Head of caudate nucleus (tissue), 42 donors: ENCODE measurements at places on chromosomes 2 and 18.
A peak's percentile ranks its signal among the peaks of the same experiment; 100 is the strongest.

DNA sequence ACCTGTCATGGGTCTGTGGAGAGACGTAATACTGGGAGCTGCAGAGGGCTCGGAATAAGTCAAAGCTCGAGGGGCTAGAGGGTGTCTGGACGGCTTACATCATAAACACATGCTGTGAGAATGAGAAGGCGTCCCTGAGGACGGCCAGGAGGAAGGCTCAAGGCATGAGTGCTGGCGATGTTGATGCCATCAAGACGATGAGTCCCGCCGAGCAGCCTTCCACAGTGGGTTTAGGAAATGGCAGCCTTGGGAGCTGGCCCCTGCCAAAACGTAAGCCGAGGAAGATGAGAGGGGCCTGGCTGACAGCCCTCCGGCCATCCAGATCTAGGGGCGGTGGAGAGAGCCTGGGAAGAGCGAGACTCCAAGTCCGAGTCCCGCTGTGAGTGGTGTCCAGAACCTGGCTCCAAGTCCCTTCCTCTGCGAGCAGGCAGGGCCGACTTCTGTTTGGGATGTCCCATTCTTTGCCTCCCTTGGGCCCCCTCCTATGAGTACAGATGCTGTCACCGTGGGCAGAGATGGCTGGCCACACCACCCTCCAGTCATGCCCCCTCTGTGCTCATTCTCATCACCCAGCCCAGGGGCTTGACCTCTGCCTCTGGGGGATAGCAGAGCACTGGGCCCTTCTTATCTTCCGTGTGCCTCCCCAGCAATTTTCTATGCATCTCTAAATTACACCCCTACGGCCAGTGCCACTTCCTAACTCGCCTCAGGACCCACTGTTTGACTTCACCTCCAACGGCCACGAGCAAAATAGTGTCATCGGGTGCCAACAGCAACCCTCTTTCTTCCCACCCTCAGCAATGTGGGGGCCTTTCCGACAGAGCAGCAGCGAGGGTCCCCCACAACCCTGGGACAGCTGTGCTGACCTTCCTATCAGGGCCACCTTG, 175.7 kb downstream of the FAM210A start:
- DNase-seq, result no peak

GRCh38 chr18:21703241-21703820, 1.2 kb downstream of the ABHD3 start:
- peak; percentile 36 for DNase-seq

GRCh38 chr2:2590141-2590540, 259.1 kb upstream of the MYT1L start:
- DNase-seq, result no peak

- DNase-seq, result no peak
Measured at GRCh38 chr2:127107622-127107999, 657 bp upstream of the BIN1 start.

DNA sequence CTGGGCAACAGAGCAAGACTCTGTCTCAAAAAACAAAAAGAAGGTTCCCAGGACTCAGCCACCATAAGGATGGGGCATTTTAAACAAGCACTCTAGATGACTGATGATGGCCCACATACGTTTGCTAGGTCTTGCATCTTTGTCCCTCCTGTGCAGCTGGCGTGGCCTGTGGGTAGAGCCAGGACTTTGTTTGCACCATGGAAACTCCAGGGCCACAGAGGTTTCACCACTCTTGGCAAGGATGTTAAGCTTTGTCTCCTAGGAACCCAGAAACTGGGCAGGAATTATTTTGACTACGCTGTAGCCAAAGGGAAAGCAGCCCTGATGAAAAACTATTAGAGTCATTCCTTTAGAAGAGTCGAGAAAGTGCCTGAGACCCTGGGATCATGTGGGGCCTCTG, 75.3 kb upstream of the STPG4 start:
- no peak for DNase-seq

GRCh38 chr18:37501136-37501535, 64.5 kb downstream of the CELF4 start:
- no peak for DNase-seq

DNA sequence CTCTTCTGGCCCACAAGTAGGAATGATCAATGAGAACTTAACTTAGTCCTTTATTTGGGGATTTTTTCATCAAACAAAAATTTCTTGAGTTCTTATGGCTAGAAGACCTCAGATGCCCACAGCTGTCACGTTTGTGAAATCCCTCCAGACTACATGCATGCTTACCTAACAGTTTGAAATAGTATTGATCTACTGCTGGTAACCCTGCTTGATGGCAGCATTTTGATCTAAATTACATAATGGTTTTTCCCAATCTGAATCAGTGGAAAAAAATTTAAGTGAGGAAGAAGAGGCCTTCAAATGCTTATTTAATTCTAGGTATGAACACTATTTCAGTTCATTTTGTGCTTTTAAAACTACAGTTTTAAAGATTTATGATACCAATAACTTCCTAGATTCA, 13.9 kb downstream of the ERMN start:
- no peak for DNase-seq

- DNase-seq, result no peak
Measured at GRCh38 chr18:44987371-44987770, 306.7 kb downstream of the SETBP1 start.

DNA sequence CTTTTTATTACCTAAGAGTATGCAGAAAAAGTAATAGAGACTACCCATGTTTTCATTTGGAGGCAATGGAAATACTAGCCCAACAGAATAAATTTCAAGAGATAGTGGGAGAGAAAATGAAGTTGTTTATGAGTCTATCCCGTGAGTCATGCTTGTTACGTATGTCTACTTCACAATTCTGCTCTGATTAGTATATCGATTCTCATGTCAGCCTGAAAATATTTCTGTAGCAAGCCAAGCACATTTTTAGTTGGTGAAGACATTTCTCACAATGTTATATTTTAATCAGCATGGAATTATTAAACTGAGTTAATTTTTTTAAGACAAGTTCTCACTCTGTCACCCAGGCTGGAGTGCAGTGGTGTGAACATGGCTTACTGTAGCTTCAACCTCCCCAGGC, 346.1 kb downstream of the RPRM start:
- no peak for DNase-seq

GRCh38 chr2:112184121-112184520, 45.9 kb downstream of the FBLN7 start:
- DNase-seq, result no peak

DNA sequence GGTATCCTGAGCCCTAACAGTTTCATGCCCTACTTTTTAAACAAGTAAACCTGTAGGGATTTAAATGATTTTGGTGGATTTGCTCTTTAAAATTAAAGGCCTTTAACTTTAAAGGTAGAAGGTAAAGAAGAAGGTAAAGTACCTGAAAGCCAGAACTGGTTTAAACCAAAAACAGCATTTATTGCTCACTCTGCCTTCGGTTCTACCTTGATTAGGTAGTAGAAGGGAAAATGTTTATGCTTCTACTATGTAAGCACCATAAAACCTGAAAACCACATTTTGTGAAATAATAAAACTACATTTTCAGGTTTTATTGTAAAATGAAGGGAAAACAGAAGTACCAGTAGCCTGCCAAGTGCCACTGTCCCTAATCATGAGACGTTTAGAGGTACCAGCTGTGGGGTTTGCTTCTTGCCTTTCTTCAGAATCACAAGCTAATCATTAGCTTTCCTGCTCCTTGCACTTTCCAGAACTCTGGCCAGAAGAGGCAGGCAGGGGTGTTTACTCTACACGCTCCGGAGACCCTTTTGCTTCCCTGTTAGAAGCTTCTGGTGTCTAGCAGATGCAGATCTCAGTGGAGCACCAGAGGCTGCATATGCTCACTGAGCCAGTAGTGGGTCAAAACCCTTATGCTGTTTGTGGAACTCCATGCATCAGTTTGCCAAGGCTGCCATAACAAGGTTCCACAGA, 33.3 kb downstream of the RPIA start:
- DNase-seq, result no peak

DNA sequence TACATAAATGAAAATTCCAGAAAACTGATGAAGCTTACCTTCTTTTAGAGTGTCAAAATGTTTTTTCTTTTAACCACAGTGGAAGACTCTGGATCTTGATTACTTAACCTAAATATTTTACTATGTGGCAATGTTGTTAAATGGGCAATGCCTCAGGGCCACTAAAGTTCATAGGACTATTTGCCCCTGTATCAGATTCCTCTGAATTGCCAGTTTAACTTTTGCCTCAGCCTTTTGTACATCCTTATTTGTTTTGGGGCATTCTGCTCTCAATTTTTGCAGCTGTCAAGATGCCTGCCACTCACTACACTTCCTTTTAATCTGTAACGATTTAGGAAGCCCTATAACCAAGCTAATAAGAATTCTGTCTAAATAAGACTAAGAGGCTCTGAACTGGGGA, 31.7 kb upstream of the SERTAD2 start:
- no peak for DNase-seq

DNA sequence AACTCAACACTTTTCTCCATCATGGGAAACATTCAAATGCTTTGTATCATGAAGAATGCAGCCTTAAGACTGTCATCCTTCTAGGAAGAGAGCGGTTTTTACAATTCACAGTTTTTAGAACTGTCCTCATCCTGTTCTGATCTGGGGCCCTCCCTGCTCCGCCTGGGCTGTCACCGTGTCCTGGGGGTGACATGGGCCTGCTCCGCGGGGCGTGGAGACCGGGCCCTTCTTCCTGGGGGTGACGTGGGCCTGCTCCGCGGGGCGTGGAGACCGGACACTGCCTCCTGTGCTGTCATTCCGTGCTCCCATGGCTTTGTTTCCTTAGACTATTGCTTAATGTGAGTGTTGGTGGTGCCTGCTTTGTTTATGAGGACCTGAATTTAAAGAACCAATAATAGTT, 122.8 kb downstream of the TMEM18 start:
- no peak for DNase-seq

DNA sequence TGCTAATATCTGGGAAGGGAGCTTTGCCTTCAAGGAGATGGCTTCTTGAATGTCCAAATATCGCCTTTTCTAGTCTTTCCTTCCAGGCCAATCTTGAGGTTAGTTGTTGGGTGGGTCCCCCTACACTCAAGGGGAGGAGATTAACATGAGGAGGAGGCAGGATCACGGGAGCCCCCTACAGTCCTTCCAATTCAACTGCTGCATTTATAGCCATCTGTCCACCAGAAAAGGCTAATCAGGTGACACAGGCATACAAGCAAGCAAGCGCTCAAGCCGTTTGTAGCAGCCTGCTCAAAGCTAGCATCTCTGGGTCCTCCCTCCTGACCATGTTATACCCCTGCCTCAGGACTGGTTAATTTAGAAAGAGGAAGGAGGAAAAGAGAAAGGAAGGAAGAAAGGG, 87.6 kb downstream of the MRPS9 start:
- DNase-seq, result no peak

DNA sequence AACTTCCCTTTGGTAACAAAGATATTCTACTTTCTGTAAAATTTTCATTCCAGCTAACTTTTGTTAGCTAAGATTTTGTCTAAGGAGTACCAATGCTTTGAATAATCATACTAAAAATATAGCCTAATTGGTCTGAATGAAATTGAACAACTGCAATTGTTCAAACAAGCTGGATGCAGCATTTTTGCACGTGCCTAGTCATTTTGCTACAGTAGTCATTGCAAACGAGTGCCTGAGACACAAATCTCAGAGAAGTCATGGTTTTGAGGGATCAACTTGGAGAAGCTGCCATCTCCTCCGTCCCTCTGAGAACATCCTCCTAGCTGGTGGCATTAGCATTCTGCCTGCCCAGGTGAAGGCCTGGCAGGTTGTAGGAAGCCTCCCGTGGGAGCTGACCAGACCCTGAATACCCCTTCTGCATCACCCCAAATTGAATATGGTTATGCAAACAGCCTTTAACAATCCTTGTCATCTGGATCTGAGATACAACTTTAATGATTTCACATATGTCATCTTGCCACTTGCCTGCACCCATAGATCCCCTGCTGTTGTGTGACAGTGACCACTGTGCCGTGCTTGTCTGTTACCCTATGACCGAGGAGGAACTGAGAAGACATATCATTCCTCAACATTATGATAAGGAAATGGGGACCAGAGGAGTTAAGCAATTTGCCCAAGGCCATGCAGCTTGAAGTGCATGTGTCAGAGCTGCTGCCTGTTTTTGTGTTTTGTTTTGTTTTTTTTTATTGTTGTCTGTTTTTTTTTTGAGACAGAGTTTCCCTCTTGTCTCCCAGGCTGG, 29.1 kb upstream of the MGAT4A start:
- no peak for DNase-seq

GRCh38 chr2:19722531-19722971, 179.2 kb downstream of the TTC32 start:
- DNase-seq, result no peak

DNA sequence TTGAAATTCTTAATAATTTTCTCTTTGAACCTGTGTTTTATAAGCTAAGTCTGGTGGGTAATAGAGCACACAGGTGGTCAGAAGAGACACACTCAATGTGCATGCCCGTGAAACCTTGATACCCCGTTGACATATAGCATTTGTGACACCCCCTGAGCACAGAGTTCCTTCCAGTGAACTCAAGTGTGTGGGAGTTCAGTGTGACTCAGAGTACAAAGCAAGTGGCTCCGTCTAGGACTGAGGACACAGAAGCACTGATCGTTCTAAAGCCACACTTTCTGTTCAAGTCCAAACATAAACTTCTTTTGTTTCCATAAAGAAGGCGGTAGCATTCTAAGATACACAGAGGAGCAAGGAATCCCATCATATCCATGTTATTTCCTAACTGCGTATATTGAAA, 523.6 kb downstream of the PID1 start:
- DNase-seq, result no peak

- no peak for DNase-seq
Measured at GRCh38 chr2:45797451-45798230, 146.2 kb downstream of the PRKCE start.

DNA sequence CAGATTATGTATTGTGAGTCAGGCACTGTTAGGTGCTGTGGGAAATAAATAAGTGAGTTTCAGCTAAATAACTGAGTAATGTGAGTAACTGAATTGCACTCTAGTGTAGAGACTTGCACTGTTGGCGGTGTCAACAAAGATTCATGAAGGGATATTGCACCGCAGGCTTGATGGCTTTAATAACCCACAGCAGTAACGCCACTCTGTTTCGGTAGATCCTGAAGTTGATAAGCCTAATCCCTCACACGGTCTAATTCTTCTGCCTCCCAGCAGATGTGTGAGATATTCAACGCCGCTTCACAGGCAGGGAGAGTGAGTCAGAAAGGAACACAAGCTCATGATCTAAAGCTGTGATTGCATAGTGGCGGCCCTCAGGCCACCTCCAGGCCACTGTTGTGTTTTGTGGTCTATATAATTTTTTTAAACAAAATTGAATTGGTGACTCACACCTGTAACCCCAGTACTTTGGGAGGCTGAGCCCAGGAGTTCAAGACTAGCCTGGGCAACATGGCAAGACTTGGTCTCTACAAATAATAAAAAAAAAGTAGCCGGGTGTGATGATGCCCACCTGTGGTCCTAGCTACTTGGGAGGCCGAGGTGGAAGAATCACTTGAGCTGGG, 94.3 kb downstream of the LIPG start:
- no peak for DNase-seq

DNA sequence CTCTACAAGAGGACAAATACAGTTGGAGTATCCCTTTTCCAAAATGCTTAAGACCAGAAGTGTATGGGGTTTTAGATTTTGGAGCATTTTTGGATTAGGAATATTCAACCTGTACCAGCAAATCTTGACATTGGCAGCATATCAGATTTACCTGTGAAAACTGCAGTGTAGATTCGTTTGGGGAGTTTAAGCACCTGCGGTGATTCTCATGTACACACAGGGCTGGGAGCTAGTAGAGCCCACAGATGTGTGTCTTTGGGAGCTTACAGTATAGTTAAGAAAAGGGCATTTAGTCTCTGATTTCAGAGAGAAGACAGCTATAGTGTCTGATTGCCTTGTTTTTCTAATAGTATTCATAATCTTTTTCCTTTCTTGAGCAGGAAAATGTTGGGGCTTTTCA, 30.1 kb downstream of the PTCD3 start:
- DNase-seq, result no peak
